Mesothelial cell of epicardium (in vitro differentiated cells): ENCODE measurements at places on chromosomes 1 and 21. TPM values are rescaled to one million over a fixed set of nuclear protein-coding genes. Genes with fewer than 3 reads are reported as not detected.

Gene SPATA21
- 0.16 to 0.20 TPM in 2 of 3 replicates, not detected in the other for total RNA-seq

Gene TMEM269
- 0.54 to 0.98 TPM (median 0.91 TPM) in 3 replicates for total RNA-seq

Gene GNG4
- total RNA-seq, result 2.6 to 3.2 TPM (median 2.9 TPM) in 3 replicates

Gene SELL
- 1.4 to 2.5 TPM (median 2.4 TPM) in 3 replicates for total RNA-seq

Gene HOOK1
- total RNA-seq, result 57.2 to 73.7 TPM (median 67.6 TPM) in 3 replicates

Gene CYP4Z1
- not detected in 3 replicates for total RNA-seq

Gene EFCAB7
- 8.5 to 10.7 TPM (median 9.6 TPM) in 3 replicates for total RNA-seq

Gene PPM1J
- 4.3 to 4.7 TPM (median 4.4 TPM) in 3 replicates for total RNA-seq

Gene DTL
- 12.7 to 14.9 TPM (median 14.1 TPM) in 3 replicates for total RNA-seq

Gene P3H1
- 104 to 123 TPM (median 105 TPM) in 3 replicates for total RNA-seq

Gene C1orf74
- 3.5 to 3.8 TPM (median 3.5 TPM) in 3 replicates for total RNA-seq

Gene SPRR1A
- total RNA-seq, result not detected in 3 replicates

Gene FTCD
- total RNA-seq, result 8.8 to 12.5 TPM (median 9.6 TPM) in 3 replicates

Gene LAX1
- 0.07 TPM in 1 of 3 replicates, not detected in the others for total RNA-seq

Gene LORICRIN
- total RNA-seq, result not detected in 3 replicates

Gene OR2AK2
- total RNA-seq, result not detected in 3 replicates

Gene KNCN
- not detected in 3 replicates for total RNA-seq

Gene AQP10
- total RNA-seq, result 0.57 to 1.00 TPM (median 0.60 TPM) in 3 replicates
